Activated effector memory CD4-positive, alpha-beta T cell treated with anti-CD3 and anti-CD28 coated beads, Interleukin-2, amount 50 U/mL, for 16 hours (primary cell): ENCODE measurements at places on chromosomes 7 and 10.

DNA sequence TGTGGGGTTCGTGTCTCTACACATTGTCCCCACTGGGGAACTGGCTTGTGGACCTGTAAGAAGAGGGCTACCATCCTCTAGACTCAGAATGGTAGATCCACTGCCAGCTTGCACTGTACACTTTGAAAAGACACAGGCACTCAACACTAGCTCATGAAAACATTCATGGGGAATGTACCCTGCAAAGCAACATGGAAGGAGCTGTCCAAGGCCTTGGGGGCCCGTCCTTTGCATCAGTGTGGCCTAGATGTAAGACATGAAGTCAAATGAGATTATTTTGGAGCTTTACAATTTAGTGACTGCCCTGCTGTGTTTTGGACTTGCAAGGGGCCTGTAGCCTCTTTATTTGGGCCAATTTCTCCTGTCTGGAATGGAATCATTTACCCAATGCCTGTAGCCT lies 399.0 kb upstream of the PCDH15 start:
- no peak for DNase-seq

DNA sequence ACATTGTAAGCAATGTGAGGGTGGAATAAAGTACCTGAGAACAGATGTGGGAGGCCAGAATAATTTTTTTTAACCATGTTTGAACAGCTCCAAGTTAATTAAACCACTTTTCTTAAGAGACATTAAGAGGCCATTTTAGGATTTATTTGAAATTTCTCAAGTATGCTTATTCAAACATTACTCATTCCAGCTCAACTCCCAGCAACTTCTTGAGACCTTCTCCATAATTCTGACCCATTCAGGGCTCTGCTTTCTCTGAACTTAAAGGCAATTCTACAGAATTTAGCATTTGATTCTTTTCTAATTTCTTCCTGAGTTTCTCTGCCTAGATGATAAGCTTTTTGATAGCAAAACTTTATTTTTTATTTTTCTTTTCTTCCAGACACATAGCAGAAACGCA lies 314.5 kb downstream of the CAMK1D start:
- no peak for DNase-seq

GRCh38 chr10:42951486-42952251 lies 125.2 kb upstream of the RET start:
- peak; percentile 39 for DNase-seq

- DNase-seq = no peak
These were observed 67.4 kb downstream of the VWC2 start for GRCh38 chr7:49840751-49841405.

- DNase-seq = no peak
These were observed 64.5 kb downstream of the ADCYAP1R1 start for GRCh38 chr7:31116615-31117014.

GRCh38 chr7:47293884-47294555 lies 287.9 kb downstream of the TNS3 start:
- DNase-seq = no peak

GRCh38 chr7:139767561-139767982 lies 10.2 kb downstream of the HIPK2 start:
- DNase-seq = no peak

- no peak for DNase-seq
These were observed 155.8 kb downstream of the CHN2 start for GRCh38 chr7:29350351-29350750.

GRCh38 chr10:44908066-44908749 lies 2.9 kb upstream of the TMEM72 start:
- no peak for DNase-seq

GRCh38 chr10:26950934-26951333 lies 90.2 kb upstream of the ABI1 start:
- DNase-seq = no peak

GRCh38 chr7:128067983-128068382 lies 36.7 kb upstream of the LRRC4 start:
- no peak for DNase-seq

DNA sequence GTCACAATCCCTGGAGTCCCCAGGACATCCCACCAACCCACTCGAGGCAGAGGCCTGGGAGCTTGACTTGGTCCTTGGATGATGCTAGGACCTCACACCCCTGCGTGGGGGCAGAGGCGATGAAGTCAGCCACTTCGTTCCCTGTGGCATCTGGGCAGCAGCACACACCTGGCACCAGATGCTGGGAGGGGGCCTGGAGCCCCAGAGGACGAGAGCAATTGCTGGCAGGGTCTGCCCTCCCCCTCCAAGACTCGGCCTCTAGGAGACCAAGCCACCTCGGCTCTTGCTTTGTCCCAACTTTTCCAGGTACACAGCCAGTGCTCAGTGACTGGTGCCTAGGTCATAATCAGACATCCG lies 39.1 kb downstream of the DPYSL4 start:
- no peak for DNase-seq

GRCh38 chr7:111952783-111953182 lies 253.4 kb downstream of the DOCK4 start:
- no peak for DNase-seq

DNA sequence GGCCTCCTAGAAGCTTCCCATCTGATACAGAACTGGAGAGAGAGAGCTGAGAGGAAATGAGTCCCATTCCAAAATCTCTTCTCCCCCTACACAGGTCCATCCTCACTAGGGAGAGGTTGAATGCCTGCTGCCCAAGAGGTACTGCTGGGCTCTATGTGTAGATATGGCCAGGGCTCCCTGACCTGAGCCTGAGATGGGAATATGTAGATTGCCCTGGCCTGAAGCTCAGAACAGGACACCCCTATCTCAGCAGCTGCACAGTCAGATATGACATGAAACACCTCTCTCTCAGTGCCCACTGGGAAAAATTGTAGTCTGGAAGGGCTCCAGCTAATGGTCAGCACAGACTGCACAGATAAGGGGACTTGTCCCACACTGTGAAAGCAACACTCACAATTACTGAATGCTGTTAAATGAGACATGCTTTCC lies 3.1 kb upstream of the IFIT1B start:
- no peak for DNase-seq

GRCh38 chr10:124022066-124022465 lies 71.3 kb downstream of the CHST15 start:
- DNase-seq = no peak

- DNase-seq = no peak
These were observed 104.9 kb upstream of the LEP start for GRCh38 chr7:128136215-128136597.

GRCh38 chr7:43467846-43468245 lies 115.1 kb upstream of the STK17A start:
- DNase-seq = no peak

GRCh38 chr10:132677096-132677472 lies 108.9 kb downstream of the NKX6-2 start:
- no peak for DNase-seq

DNA sequence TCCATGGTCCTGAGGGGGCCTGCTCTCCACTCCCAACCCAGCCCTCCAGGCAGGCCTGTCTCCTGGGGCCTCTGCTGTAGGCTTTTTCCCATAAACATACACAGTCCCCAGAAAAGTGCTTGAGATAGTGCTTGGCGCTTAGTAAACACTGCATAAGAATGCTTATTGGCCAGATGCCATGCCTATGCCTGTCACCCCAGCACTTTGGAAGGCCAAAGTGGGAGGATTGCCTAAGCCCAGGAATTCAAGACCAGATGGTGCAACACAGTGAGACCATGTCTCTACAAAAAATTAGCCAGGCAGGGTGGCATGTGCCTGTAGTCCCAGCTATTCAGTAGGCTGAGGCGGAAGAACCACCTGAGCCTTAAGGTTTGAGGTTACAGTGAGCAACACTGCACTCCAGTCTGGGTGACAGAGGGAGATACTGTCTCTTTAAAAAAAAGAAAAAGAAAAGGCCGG lies 24.6 kb upstream of the ASL start:
- DNase-seq = no peak

GRCh38 chr10:78865931-78866717 lies 202.6 kb upstream of the ZMIZ1 start:
- no peak for DNase-seq

GRCh38 chr10:112229096-112229495 lies 45.5 kb upstream of the GPAM start:
- DNase-seq = no peak

GRCh38 chr7:12322903-12323300 lies 80.8 kb downstream of the VWDE start:
- DNase-seq = no peak

DNA sequence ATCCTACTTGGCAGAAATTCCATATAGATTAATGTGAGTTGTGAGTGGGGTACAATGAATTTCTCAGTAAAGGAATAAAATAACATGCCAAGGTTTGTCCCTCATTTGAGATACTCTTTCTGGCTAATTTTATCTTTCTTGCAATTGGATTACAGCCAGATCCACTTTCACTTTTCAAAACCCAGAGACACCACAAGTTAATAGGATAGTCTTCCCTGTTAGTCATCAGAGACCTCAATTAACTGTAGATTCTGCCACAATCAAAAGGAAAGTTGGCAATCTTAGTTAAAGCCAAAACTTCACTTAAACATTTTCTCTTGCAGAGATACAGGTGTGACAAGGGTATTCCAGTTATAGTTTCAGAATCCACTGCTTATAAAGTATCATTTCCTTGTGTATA lies 91.4 kb upstream of the PHYHIPL start:
- no peak for DNase-seq

DNA sequence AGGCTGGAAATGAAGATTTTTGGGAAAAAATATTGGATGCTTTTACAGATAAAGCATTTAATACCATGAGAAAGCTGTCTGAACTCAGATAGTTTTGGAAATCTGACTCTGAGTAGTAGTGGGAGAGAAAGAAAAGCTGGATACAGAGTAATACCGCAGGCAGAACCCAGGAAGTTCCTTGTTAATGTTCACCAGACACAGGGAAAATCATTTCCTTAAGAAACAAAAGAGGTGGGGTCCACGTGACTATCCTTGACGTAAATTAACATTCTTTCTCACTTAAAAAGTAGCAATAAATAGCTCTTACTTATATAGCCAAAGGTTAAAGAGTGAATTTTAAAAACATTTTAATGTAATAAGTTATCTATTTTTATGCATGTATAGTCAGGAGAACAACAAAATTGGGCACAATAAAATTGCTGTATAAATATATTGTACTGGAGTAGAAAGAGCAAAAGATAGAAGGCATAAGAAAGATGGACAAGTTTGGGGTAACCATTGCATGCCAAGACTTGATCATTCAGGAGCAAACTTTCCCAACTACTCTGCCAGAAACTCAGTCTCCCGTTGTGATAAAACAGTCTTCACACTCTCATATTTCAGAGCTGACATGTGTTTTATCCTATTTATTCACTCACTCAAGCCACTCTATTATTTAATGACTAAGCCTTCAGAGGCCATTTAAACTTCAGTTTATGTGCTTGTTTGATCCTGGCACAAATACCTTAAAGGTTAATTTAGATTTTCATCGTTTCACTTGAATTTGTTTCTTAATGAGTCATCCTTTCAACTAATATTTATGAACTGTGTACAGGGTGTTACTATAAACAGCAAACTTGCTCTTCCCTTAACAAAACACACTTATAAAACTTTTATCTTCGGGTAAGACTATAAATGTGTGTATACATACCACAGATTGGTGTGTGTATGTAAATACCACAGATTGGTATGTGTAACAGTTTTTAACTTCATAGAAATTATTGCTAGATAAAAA lies 143.1 kb downstream of the GNAI1 start:
- no peak for DNase-seq

- no peak for DNase-seq
These were observed 112.0 kb upstream of the C7orf33 start for GRCh38 chr7:148478551-148478950.

DNA sequence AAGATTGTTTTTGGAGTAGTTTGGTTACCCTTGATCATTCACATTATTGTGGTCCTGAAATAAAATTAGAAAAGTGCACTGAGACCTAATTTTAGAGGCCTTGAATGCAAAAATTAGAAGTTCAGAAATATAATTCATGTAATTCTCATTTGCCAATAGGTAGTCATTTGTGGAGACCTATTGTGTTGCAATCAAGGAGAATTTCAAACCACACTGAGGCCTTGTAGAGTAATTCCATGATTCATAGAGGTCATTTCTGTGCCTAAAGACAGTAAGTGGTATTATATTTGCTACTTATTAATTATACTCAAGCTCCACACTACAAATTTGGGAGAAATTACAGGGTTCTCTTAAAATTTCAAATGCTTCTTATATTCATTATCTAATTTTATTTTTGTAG lies 946.8 kb upstream of the POT1 start:
- DNase-seq = no peak

- DNase-seq = no peak
These were observed 57.0 kb downstream of the HIPK2 start for GRCh38 chr7:139720705-139721231.

DNA sequence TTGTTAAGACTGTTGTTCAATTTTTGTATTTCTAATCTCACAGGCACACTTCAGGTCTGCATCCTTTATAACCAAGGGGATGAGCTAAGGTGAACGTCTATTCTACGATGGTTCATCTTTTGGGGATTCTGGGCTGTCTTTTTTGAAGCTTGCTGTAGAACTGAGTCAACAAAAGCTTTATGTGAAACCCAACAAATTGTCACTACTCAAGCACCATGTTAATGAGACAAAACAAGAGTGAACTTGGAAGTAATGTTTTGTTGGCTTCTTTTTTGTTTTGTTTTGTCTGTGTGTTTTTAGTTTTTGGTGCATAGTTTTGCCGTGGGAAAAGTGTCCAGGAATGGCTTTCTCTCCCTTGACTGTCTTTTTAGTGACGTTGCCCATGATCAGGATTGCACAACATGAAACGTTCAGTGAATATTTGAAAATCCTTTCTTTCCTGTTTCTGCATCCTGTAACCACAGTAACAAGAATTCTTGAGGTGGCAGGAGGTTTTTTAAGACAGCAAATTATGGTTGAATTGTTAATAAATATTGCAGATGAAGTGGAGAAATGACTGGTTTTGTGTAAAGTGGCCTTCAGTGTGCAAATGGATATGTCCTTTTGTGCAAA lies 65.6 kb downstream of the WIPF3 start:
- no peak for DNase-seq

- no peak for DNase-seq
These were observed 162.6 kb downstream of the SDK1 start for GRCh38 chr7:3463696-3464095.

GRCh38 chr10:116719804-116720203 lies 22.6 kb downstream of the HSPA12A start:
- no peak for DNase-seq

DNA sequence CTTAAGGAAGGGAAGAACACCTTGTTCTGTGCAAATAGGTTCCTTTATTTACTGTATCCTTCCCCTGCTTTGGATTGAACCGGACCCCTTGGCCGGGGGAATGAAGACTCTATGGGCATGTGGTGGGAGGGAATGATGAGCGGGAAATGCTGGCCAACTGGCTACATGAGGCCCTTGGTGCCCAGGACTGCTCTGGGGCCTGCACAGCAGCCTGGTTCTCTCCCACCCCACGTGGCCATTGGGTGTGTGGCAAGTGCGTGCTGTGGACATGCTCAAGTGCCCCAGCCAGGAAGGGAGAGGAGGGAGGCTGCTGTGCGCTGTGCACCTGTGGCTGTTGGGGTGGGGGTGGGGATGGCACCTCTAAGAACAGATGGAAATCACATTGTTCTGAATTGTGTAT lies 917.0 kb upstream of the GHITM start:
- no peak for DNase-seq

GRCh38 chr10:115665549-115665948 lies 572.4 kb downstream of the ATRNL1 start:
- DNase-seq = no peak

- DNase-seq = no peak
These were observed 33.7 kb downstream of the CTTNBP2 start for GRCh38 chr7:117839507-117839906.

GRCh38 chr7:94313926-94314325 lies 80.8 kb upstream of the COL1A2 start:
- DNase-seq = no peak
